ENCODE measurements at places on chromosomes 7 and 10.
A peak's percentile ranks its signal among the peaks of the same experiment; 100 is the strongest.

DNA sequence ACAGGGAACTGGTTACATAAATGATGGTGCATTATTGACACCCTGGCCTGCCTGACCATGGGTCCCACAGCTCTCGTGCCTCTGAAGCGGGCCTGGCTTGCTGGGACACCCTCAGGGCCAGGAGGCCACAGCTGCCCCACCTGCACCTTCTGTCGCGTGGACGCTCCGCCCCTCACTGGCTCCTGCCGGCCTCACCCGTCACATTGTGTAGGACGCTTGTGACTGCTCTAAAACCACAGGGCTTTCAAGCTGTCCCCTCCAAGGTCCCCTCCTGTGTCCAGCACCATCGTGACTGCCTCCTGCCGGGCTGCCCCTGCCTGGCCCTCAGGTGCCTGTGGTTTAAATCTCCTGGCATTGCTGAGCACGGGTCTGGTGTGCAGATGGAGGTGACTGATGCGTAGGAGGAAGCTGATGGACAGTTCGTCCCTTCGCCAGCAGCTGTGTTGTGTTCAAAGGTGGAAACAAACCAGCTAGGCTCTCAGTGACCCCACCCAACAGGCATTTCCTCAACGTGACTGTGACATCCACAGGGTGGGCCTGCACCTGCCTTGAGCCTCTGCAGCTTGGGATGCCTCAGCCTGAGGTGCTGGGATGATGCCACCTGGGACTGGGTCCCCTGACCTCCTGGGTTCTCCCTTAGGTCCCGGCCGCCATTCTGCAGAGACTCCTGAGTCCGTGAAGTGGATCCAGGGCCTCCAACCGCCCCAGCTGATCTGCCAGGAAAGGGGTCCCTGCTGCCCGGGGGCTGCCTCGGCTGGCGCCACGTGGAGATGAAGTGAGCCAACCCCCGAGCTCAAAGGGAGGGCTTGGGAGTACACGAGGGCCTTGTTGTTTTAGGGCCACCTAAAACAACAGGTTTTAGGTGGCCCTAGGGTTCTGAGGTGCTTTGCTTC is 148.5 kb downstream of the WDR37 start:
- no peak for DNase-seq

GRCh38 chr7:4707980-4708411 is 25.9 kb downstream of the FOXK1 start:
- DNase-seq, result no peak

DNA sequence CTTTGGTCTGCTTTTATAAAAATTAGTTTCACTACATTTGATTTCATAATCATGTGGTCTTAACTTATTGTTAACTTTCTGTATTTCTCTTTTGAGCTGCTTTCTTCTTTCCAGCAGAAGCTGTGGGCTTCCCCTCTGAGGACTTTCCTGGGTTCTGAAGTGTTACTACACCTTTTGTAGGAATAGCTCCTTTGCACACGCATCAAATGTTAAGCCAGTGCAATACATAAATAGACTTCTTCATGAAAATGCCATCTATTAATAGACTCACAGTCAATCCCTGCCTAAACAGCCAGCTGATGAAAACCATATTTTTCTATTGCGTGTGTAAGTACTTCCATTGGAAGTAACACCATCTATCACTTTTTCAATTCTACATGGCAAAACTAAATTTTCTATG is 1.5 kb downstream of the ABCB4 start:
- DNase-seq, result no peak

- no peak for DNase-seq
These were observed 89.9 kb downstream of the RNF216 start for GRCh38 chr7:5691606-5692005.

GRCh38 chr7:14521183-14521582 is 381.4 kb downstream of the DGKB start:
- no peak for DNase-seq

DNA sequence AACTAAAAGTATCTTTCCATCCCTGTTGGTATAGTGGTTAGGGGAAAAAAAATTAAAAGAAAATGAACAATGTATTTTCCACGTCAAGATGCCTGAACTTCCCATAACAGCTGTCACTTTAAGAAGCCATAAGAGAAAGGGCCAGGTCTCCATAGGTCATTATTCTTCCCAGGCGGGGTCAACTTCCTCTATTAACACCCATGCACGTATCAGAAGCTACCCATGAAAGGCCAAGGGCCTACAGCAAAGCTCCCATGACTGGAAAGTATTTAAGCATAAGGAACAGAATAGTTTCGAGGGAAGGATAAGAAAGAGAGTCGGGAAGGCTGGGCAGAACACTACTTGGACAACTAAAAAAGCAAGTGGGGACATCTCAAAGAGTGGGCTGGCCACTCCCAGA is 40.1 kb downstream of the RBM28 start:
- no peak for DNase-seq

- DNase-seq, result no peak
These were observed 102.1 kb upstream of the ANLN start for GRCh38 chr7:36287371-36288241.

GRCh38 chr7:4020086-4020485 is 662.0 kb upstream of the FOXK1 start:
- DNase-seq, result no peak

DNA sequence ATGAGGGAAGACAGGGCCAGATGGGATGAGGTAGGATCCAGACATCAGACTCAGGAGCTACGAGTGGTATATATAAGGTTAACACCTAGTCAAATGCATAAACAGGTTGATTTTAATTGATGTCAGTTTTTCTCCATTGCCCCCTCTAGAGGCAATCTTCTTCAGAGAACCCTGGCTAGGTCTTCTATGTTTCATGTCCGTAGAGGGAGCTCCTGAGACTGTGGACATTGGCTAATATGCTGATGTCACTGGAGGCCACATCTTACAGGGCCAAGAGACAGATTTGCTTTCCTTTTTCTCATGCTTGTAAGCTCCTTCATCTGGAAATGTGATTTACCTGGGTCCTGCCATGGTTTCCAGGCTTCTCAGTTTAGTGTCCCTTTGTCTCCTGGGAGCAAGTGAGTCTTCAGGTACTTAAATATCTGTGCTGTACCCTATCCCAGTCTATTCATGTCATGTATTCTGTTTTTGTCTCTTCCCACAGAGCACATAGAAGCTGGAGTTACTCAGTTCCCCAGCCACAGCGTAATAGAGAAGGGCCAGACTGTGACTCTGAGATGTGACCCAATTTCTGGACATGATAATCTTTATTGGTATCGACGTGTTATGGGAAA is 161.6 kb upstream of the PRSS1 start:
- DNase-seq, result no peak

GRCh38 chr10:130040351-130040750 is 70.3 kb downstream of the C10orf143 start:
- no peak for DNase-seq

GRCh38 chr10:16843252-16843870 is 26.1 kb upstream of the RSU1 start:
- no peak for DNase-seq

GRCh38 chr10:47070541-47070940 is 159.3 kb downstream of the PTPN20 start:
- no peak for DNase-seq

DNA sequence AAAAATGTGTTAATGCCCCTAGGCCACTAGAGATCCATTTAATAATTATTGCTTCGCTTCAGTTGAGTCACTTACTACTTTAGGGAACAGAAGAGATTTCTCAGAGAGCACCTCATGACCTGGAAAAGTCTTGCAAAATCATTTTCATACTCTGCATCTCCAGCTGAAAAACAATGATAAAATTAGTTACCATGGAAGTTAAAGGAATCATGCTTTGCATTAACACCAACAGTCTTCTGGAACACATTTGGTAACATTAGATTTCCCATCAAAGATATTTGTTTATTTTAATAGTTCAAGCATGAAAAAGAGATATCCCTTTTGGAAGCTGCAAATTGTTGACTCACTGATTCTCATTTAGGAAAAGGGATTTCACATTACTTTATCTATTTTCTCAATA is 1.8 kb upstream of the STEAP2 start:
- no peak for DNase-seq

- no peak for DNase-seq
These were observed 47.1 kb upstream of the UCN3 start for GRCh38 chr10:5317547-5318107.

- no peak for DNase-seq
These were observed 5.8 kb upstream of the CYP2C18 start for GRCh38 chr10:94677691-94678090.

GRCh38 chr10:70162892-70163201 is 7.5 kb downstream of the SAR1A start:
- DNase-seq, result no peak

GRCh38 chr10:69816521-69816920 is 14.8 kb downstream of the COL13A1 start:
- DNase-seq, result no peak

DNA sequence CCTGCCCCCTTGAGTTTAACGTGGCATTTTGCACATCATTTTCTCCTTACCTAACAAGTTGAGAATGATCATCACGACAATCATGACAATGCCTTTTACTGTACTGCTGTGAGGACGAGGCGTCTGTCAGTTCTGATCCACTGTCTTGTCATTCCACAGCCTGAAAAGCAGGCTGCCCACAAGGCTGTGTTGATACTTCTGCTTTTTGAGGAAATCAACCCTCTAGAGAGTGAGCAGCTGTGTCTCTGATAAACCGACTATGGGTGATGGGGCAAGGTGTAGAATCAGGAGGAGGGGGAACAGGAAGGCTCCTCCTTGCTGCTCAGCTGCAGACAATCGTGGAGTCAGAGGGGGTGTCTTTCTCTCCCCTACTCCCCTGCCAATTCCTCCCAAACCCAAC is 30.6 kb upstream of the C10orf120 start:
- no peak for DNase-seq

GRCh38 chr10:69842020-69842419 is 40.3 kb downstream of the COL13A1 start:
- DNase-seq, result no peak

- DNase-seq, result no peak
These were observed 3.0 kb downstream of the TMEM273 start for GRCh38 chr10:49185213-49185612.

GRCh38 chr10:125160856-125161706 is 718 bp upstream of the CTBP2 start:
- peak; percentile 79 for DNase-seq

- no peak for DNase-seq
These were observed 63.3 kb upstream of the PDGFA start for GRCh38 chr7:582931-583330.

DNA sequence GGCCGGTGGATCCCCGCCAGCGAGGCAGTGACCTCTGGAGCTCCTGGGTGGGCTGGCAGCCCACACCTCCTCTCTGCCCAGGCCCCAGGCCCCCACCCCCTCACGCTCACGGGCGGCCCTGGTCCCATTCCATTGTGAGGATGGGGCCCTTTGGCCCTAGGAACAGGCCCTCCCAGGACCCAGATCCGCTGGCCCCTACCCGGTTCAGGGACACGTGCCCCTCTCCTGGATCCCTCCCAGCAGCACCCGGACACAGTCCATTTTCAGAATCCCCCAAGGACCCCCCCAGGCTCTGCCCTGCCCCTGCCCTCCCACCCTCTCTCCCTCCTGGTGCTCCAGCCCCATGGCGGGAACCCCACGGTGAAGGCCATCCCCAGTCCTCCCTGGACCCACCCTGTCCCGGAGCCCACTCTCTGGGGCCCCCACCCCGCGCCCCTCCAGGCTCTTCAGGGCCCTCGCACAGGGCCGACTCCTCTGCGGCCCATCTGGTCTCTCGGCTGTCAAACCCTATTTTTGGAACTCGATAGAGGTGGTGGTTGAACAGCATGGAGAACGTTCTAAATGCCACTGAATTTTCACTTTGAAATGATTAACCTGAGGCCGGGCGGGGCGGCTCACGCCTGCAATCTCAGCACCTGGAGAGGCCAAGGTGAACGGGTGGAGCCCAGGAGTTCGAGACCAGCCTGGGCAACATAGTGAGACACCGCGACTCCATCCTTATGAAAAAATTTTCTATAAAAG is 8.1 kb downstream of the ADAP1 start:
- no peak for DNase-seq

DNA sequence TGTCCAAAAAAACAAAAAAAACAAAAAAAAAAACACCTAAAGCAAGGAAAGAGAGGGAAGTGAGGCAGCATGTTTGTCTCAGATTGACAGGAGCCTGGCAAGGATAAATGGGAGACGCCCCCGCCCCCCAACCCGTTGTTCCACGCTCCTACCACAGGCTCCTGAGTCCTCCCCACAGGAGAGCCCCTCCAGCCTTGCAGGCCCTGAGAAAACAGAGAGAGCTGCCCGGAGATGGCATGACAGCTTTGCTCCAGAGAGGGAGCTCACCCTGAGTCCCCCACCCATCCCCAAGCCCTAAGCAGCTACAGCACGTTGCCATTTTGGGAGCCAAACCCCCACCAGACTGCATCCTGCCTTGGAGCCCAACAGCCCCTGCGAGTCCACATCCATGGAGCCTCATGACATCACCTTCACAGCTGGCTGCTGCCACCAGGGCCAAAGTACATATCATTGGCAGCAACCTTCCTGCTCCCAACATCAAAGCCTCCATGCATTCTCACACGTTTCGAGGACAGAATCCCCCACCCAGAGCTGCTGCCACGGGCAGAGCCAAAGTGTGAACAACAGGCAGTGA is 1283.3 kb downstream of the TYW1 start:
- no peak for DNase-seq

GRCh38 chr10:55098452-55098851 is 297.4 kb upstream of the PCDH15 start:
- DNase-seq, result no peak

DNA sequence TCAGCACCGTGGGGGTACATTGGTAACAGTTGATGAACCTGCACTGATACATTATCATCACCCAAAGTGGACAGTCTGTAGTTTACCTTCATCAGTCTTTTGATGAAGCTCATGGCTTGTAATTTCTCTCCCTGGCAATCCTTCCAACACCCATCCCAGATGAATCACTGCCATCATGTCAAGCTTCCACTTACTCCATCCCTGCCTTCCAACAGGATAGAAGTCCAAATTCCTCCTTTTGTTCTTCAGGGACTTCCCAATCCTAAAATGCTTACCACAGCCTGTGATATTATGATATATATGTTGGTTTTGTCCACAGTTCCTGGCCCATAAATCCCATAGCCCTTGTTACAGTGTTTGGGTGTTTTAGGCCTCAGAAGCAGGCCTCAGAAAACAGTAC is 16.1 kb downstream of the SNX10 start:
- no peak for DNase-seq

GRCh38 chr7:49424109-49424508 is 349.3 kb upstream of the VWC2 start:
- no peak for DNase-seq
